CD14-positive monocyte (primary cell): ENCODE measurements at places on chromosomes 4 and X. TPM values are rescaled to one million over a fixed set of nuclear protein-coding genes. Genes with fewer than 3 reads are reported as not detected.

Gene NSD2
- 2.3 TPM for polyA plus RNA-seq

Gene OPN1MW3
- not detected for polyA plus RNA-seq

Gene CENPI
- polyA plus RNA-seq: 0.07 TPM

Gene ZNF630
- polyA plus RNA-seq: 0.87 TPM

Gene SLC16A2
- not detected for polyA plus RNA-seq

DNA sequence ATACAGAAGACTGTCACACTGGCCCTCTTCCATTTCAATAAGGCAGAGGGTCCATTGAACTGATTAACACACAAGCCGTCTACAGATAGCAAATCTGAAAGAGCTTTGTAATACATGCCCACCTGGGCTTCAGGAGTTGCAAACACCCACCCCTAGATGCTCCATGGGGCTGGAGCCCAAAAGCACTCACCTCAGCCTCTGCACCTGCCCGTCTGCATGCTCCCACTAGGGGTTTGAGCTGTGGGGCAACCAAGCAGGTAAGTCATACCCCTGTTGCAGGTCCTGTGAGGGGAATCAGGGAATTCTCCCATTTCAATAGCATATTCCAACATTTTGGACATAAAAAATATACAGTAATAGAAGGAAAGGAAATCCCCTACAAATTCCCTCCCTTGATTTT is 243.0 kb upstream of the KCNIP4 start:
- no peak overlapping the region for H3K4me3 ChIP-seq
- no peak overlapping the region for H3K27ac ChIP-seq
- H3K4me1 ChIP-seq: no peaks in the 10 kb centered on the region
- H3K27me3 ChIP-seq: no peaks in the 10 kb centered on the region

Gene FHDC1
- polyA plus RNA-seq: not detected

Gene RBM46
- 0.04 TPM in 1 of 2 replicates, not detected in the other for polyA plus RNA-seq

GRCh38 chr4:148023512-148024181 is 291.8 kb downstream of the ARHGAP10 start:
- H3K4me3 ChIP-seq: no peak overlapping the region
- H3K27ac ChIP-seq: no peak overlapping the region
- H3K36me3 ChIP-seq: no peaks in the 10 kb centered on the region
- H3K27me3 ChIP-seq: no peaks in the 10 kb centered on the region

DNA sequence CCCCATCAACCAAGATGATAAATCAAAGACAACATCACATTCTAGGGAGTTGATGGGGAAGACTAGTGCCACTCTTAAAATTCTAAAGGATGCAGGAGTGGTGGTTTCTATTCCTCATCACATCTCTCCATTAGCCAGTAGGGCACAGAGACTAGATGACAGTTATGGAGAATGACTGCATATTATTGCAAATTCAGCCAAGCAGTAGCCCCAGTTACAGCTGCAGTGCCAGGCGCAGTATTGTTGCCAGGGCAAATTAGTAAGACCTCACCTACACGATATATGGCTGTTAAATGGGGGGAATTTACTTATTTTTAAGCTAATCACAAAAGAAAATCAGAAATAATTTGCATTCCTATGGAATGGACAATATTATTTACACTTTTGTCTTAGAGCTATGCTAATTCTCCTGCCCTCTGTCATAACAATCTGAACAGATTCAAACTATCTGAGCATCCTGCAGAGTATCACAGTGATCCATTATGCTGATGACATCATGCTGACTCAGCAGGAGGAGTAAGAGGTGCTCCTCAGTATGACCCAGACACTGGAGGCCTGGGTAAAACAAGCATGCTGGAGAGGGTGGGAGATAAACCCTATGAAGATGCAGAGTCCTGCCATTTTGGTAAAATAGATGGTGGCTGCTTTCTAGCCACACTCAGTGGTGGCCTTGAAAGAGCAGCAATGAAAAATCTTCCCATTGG is 24.7 kb downstream of the ETNPPL start:
- H3K27ac ChIP-seq: no peak overlapping the region
- H3K4me3 ChIP-seq: no peak overlapping the region
- no peak for DNase-seq

DNA sequence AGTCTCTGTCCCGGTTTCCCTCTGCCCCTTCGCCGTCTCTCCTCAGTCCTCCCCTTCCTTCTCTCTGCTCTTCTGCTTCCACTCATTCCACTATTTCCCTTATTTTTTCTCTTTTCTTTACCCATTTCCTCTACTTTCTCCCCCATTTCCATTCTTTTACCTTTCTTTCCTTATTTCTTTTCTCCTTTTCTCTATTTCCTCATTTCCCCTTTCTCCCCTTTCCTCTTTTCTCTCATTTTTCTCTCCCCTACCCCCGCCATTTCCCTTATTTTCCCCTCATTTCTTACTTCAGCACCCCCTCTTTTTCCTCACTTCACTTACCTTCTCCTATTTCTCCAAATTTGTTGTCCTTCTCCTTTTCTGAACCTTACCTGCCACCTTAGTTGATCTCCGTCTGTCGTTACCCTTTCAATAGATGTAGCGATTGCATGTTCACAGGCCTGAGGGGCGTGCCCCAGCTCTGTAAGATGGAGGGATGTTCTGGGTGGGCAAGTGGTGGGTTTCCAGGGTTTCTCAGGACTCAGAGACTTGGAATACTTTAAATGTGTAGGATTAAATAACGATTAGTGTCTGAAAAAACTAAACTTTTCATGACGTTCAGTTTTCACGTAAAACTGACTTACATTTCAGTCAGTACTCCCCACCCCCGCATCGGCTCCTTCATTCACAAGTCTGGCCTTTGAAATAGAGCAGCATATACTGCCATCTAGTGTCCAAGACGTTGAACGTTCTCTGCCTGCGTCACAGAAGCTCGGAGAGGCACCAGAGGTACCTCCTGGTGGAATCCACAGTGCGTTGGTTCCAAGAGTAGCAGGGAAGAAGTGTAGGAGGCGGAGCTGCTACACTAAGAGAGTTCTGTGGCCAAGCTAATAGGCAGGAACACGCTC is 641 bp upstream of the NCBP2L start:
- no peak overlapping the region for H3K27ac ChIP-seq
- H3K27me3 ChIP-seq: peaks cover 32% of the 10 kb centered on the region
- H3K36me3 ChIP-seq: no peaks in the 10 kb centered on the region
- peak overlapping the region; percentile 44 for H3K4me3 ChIP-seq

DNA sequence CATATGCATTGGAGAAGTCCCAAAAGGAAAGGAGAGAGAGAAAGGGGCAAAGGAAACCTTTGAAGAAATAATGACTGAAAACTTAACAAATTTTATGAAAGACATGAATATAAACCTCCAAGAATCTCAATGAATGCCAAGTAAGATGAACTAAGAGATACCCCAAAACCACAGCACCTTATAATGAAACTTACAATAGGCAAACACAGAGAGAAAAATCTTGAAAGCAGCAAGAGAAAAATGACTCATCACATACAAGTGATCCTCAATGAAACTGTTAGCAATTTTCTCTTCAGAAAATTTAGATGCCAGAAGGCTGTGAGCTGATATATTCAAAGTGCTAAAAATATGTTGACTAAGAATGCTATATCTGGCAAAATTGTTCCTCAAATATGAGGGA is 10.1 kb downstream of the SMIM10L2A start:
- no peaks in the 10 kb centered on the region for H3K27me3 ChIP-seq
- H3K4me3 ChIP-seq: no peak overlapping the region
- H3K27ac ChIP-seq: no peak overlapping the region
- H3K36me3 ChIP-seq: no peaks in the 10 kb centered on the region

Gene PPP1R2C
- polyA plus RNA-seq: not detected in 2 replicates

- no peak for DNase-seq
- H3K36me3 ChIP-seq: no peaks in the 10 kb centered on the region
- no peak overlapping the region for H3K4me3 ChIP-seq
- no peaks in the 10 kb centered on the region for H3K4me1 ChIP-seq
- H3K27me3 ChIP-seq: no peaks in the 10 kb centered on the region
Measured at GRCh38 chr4:11698846-11699590, 270.3 kb upstream of the HS3ST1 start.

DNA sequence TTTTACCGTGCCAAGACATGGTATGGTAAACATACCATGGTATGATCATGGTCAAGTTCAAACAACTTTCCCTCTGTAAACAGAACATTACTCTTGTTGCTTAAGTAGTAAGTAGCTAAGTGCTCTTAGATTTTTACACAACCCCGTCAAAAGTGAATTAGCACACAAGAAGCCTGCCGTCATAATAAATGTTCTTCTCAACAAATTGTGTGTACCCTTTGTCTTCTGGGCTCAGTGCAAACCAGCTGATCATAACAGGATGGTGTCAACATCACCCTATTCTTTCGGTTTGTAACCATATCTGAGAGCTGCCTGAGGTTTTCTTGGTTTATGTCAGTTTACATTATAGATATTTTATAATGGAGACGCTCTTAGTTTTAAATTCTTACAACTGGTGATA is 28.8 kb downstream of the MSL3 start:
- no peak for DNase-seq
- no peak overlapping the region for H3K4me3 ChIP-seq
- H3K4me1 ChIP-seq: no peaks in the 10 kb centered on the region
- no peaks in the 10 kb centered on the region for H3K27me3 ChIP-seq
- H3K36me3 ChIP-seq: no peaks in the 10 kb centered on the region
- no peak overlapping the region for H3K27ac ChIP-seq

DNA sequence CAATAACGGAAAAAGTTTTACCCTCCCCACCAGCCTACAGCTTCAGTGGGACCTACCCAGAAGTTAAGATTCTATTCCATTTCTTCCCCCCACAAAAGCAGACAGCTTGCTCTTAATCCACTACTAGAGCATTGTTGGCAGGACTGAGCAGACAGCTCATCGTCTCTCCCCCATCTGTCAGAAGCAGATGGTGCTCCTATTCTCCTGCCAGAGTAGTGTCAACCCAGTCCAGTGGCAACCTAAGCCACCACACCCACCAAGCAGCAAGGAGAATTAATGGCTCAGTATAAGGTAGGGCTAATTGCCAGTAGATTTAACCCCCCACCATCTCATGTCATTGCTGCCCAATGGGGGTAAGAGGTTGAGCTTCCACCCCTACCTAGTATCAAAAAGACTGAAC is 62.0 kb downstream of the AWAT2 start:
- DNase-seq: no peak
- no peaks in the 10 kb centered on the region for H3K27me3 ChIP-seq
- no peak overlapping the region for H3K27ac ChIP-seq
- H3K4me3 ChIP-seq: no peak overlapping the region

- H3K27ac ChIP-seq: peak overlapping the region; percentile 68
- no peaks in the 10 kb centered on the region for H3K36me3 ChIP-seq
- H3K27me3 ChIP-seq: no peaks in the 10 kb centered on the region
Measured at GRCh38 chr4:15901007-15901406, 37.5 kb downstream of the FGFBP1 start.

Gene ENPEP
- not detected for polyA plus RNA-seq

DNA sequence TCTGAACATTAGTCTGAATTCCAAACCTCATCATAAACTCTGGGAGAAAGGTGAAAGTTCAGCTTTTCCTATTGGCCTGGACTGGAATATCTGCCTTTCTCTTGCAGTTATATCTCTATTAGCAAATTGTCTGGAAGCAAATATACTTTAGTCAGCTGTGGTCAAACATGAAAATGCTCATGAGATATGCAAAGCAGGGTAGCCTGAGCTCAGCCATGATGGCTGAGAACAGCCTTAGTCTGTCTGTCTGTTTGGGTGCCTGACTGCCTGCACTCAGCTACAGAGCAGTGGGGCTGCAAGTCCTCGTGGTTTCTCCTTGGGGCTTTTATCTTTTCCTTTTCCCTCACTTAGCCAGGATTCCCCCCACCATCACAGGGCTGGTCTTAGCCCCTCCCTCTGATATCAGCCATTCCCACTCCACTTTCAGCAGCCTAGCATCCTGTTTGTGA is 19.5 kb upstream of the PGRMC2 start:
- no peak overlapping the region for H3K27ac ChIP-seq
- no peak overlapping the region for H3K4me3 ChIP-seq
- DNase-seq: no peak

DNA sequence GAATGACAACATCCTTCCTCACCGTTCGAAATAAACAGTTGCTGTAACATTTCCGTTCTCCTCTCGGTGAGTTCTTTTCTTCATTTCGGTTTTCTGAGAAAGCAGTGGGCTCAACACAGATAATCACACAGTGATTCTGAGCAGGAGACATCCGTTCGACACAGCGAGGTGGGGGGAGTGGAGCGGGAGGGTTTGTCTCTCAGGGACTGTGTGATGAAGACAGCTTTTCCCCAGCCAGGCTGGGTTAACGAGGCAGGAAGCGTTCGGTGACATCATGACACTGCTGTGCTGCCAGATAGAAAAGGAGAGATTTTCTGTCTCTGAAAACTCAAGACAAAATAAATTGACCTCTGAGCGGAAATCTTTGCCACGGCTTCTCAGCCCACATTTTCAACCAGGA is 119.3 kb downstream of the CRLF2 start:
- no peak overlapping the region for H3K27ac ChIP-seq
- no peaks in the 10 kb centered on the region for H3K27me3 ChIP-seq
- no peak overlapping the region for H3K4me3 ChIP-seq
- no peaks in the 10 kb centered on the region for H3K36me3 ChIP-seq
- DNase-seq: no peak
- H3K4me1 ChIP-seq: no peaks in the 10 kb centered on the region

- no peak overlapping the region for H3K4me3 ChIP-seq
- no peaks in the 10 kb centered on the region for H3K27me3 ChIP-seq
- no peaks in the 10 kb centered on the region for H3K36me3 ChIP-seq
- H3K4me1 ChIP-seq: no peaks in the 10 kb centered on the region
- no peak for DNase-seq
Measured at GRCh38 chrX:7515681-7516413, 327.1 kb upstream of the VCX start.

- no peaks in the 10 kb centered on the region for H3K36me3 ChIP-seq
- H3K4me1 ChIP-seq: no peaks in the 10 kb centered on the region
- H3K4me3 ChIP-seq: no peak overlapping the region
- no peaks in the 10 kb centered on the region for H3K27me3 ChIP-seq
- DNase-seq: no peak
- H3K27ac ChIP-seq: no peak overlapping the region
Measured at GRCh38 chrX:132497432-132497831, 8.6 kb upstream of the MBNL3 start.

GRCh38 chr4:180449395-180449956 is 1793.7 kb upstream of the TENM3 start:
- DNase-seq: no peak
- no peak overlapping the region for H3K4me3 ChIP-seq
- no peaks in the 10 kb centered on the region for H3K4me1 ChIP-seq
- no peak overlapping the region for H3K27ac ChIP-seq
